CD4-positive, alpha-beta T cell (primary cell): ENCODE measurements at places on chromosomes 12 and 14.

DNA sequence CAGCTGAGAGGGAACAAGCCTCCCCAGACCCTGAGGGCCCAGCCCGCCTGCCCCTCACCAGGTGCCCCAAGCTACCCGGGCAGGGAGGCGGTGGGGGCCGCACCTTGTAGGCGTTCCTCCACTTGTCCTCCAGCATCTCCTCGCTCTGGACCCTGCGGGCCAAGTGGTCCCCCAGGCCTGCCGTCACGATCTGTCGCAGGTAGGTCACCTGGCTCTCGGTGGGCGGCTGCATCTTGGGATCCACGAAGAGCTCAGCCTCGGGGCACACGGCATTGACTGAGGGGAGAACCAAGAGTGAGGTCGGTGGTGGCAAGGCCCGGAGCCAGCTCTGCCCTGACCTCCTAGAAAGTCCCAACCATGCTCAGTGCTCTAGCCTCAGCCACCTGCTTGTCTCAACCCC lies 36.6 kb downstream of the DHX37 start:
- DNase-seq, result no peak

DNA sequence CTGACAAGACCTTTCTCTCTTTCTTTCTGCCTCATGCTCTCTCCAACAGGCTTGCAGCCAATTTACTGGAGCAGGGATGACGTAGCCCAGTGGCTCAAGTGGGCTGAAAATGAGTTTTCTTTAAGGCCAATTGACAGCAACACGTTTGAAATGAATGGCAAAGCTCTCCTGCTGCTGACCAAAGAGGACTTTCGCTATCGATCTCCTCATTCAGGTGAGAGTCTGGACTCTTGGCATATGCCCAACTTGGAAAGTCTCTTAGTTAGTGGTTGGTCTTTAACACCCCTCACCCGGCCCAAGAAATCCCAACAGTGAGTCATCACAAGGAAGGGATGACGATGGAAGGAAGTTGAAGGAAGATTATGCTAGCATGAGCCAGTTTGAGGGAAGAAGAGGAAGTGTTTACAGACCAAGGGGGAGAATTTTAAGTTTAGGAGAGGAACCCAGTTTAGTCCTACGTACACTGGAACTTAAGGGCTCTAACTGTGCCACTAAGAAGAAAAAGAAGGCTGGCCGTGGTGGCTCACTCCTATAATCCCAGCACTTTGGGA lies 189.7 kb downstream of the ETV6 start:
- no peak for DNase-seq

DNA sequence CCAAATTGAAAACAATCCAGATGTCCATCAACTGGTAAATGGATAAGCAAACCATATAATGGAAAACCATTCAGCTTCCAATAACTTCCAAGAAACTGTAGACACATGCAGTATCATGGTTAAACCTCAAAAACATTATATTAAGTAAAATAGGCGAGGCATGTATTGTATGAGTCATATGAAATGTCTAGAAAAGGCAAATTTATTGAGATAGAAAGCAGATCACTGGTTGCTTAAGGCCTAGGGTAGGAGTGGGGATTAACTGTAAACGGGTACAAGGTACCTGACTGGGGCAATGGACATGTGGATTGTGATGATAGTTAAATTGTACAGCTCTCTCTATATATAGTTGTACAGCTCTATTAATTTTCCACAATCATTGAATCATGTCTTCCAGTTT lies 21.3 kb upstream of the PAPLN start:
- DNase-seq, result no peak

- no peak for DNase-seq
Measured at GRCh38 chr12:26469421-26470180, 274.2 kb downstream of the SSPN start.

GRCh38 chr14:87940382-87940781 lies 52.6 kb downstream of the GALC start:
- DNase-seq, result no peak

GRCh38 chr14:35932136-35932535 lies 106.0 kb downstream of the BRMS1L start:
- DNase-seq, result no peak

DNA sequence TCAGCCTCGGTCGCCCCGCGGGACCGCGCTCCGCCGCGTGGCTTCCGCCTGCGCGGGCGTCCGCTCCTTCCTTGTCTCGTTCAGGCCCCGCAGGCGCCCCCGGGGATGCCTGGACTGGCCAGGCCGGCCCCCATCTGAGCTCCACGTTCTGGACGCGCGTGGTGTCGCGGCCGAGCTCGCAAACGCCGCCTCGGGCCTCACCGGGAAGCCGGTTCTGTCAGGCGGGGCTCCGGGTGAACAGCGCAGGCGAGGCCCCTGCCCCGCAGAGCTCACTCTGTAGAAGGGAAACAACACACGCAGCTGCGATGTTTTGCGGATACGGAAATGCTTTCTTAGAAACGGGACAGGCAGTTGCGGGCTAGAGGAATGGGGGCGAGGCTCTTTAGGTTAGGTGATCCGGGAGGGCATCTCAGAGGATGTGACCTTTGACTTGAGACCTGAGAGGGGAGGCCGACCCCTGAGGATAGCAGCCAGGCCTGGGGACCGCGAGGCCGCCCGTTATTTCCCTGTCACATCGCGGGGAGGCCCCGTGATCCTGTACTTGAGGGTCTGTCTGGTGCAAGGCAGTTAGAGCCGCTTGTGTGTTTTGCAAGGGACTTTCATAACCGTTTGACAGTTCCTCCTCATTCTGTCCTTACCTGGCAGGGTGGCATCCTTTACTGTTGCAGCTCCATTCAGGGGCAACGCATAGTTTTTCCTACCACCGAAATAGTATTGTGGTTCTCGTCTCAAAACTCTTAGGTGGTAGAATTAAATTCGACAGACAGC lies 584 bp downstream of the VRK1 start:
- DNase-seq, result no peak

DNA sequence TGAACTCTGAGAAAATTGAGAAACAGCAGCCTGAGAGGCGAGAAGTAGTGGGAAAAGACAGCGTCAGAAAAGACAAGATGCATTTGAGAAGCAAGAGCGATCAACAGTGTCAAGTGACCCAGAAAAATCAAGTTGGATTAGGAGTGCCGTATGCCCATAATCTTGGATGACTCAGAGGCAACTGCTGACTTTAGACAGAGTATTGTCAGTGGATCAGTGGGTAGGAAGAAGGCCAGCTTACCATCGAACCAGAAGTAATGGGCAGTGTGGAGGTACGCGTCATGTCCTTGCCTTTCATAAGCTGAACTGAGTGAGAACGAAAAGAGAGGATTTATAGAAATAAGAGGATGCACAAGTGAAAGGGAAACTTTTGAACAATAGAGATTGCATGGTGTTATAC lies 151.0 kb upstream of the NAV3 start:
- DNase-seq, result no peak

GRCh38 chr12:4809013-4809448 lies 88.8 kb downstream of the GALNT8 start:
- DNase-seq, result no peak

DNA sequence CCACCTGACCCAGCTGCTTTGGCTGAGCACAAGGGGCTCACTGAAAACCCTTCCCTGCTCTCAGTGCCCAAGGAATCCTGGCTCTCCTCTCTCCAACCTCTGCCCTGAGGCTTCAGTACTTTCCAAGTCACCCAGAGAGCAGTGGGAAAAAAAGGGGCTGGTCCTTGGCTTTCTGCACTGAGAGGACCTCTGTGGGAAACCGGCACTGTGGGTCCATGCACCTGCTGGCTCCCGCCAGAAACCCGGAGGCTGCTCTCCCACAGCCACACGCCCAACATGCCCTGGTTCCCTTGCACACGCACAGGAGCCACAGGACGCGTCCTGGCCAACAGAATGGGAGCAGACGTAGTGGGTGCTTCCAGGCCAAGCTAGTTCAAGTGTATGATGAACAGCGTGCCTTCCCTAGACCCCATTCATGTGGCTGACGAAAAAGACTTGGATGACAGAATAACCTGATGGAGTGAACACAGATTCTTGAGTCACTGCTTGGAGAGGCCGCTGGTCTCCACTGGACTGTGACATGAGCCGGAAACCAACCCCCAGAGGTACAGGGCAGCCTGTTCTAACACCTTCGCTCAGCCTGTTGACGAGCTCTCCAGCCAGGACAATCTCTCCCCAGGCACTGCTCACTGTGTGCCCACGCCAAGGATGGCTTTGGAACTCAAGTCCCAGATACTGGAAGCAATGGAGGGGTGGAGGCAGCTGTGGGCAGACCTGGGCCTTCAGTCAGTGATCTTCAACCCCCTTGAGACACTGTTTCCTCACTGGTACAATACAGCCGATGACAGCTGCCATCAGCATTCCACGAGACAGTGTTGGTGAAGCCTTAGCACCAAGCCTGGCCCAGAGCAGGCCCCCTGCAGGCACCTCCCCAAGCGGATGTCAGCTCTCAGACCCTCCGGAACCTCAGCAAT lies 87.7 kb downstream of the ITPK1 start:
- DNase-seq, result no peak

DNA sequence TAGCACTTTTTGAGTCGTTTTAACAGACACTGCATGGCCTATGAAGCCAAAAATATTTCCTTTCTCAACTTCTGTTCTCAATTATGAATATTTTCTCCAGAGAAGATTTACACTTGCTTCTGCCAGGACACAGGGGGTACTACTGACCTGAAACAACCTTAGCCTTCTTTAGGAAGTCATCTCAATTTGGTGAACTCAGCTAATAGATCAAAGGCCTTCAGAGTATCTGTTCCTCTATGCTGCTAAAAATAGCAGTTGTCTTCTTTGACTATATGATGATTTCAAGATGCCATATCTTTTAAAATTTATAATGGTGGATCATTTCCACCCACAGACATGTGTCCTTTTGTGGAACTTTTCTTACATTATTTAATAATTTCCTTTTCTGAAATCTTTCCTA lies 14.0 kb upstream of the NDUFA12 start:
- no peak for DNase-seq

GRCh38 chr12:5989621-5990020 lies 44.6 kb upstream of the ANO2 start:
- DNase-seq, result no peak

DNA sequence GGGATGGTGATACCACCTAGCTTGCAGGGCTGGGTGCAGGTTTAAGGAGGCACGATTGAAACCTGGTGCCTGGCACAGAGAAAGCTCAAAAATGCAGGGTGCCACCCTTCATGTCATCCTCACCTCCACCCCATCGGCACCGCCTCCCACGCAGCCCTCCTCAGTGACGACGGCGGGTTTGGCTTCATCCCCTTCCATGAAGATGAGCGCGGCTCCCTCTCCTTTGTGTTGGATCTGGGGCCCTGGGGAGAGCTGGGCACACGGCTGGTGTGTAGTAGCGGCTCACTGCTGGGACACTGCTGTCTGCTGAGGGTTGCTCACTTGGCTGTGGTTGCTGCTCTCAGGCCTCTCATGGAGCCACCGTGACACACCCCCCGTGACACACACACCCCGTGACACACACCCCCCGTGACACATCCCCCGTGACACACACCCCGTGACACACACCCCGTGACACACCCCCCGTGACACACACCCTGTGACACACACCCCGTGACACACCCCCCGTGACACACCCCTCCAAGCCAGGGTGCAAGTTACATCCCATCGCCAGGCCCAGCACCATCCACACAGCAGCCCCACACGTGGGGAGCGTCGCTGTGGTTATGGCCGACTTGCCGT lies 42.9 kb upstream of the FZD10 start:
- DNase-seq, result no peak

GRCh38 chr12:121784460-121784859 lies 9.0 kb downstream of the RHOF start:
- DNase-seq, result no peak

- DNase-seq, result peak; percentile 76
Measured at GRCh38 chr14:104650057-104650980, 39.1 kb upstream of the INF2 start.

DNA sequence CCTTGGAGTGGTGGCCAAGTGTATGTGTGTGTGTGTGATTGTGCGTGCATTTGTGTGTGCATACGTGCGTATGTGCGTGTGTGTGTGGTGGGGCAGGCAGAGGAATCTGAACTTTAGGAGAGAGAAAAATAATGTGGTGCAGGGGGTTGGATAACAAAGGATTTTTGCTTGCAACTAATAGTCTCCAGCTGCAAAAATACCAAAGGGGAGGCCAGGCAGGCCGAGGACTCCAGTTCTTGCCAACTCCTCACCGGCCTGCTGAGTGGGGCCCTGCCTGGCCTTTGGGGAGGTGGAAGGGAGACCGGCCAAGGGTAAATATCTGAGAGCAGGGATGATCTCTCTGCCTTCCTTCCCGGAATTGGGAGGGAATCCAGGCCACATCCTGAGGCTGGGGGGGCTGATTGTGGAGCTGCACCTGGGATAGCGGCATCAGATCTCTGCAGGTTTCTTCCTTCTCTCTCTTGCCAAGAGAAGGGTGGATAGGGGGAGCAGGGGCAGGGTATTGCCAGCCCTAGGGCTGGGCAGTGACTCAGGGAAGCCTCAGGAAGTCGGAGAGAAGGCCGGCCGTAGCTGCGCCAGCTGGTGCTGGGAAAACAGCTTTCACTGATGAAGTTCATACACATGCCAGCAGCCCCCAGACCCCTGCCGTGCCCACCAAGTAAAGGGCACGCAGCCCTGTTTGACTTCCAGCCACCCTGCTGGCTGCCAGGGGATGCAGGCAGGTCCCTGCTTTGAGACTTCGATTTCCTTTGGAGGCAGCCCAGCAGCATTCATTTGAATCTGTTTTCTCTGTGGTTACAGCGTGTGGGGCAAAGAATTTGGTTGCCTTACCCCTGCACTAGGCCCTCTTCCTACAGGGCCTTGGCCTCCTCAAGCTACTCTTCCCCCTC lies 4.6 kb upstream of the LRP1-AS start:
- no peak for DNase-seq

GRCh38 chr12:119341020-119341419 lies 6.5 kb downstream of the CCDC60 start:
- no peak for DNase-seq

- DNase-seq, result no peak
Measured at GRCh38 chr14:67999705-68000384, 180.3 kb downstream of the RAD51B start.

DNA sequence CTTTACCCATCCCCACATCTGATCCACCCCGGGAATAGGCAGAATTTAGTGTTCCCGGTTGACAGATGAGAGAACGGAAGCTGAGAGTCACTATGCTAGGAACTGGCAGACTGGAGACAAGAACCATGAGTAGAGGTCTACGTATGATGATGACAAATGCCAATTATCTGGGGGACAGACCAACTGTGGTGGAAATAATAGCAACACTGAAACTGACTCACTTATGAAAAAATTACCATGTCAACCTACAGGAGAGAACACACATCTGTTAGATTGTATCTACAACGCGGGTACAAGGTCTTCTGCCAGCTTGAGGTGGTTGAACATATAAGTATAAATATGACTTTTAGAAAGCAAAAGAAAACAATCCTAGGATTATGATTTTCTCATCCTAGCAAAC lies 15.4 kb upstream of the SELPLG start:
- no peak for DNase-seq
